Esophagus squamous epithelium (tissue), 5 donors: ENCODE measurements at places on chromosomes 2 and 18. TPM values are rescaled to one million over a fixed set of nuclear protein-coding genes. Genes with fewer than 3 reads are reported as not detected.

DNA sequence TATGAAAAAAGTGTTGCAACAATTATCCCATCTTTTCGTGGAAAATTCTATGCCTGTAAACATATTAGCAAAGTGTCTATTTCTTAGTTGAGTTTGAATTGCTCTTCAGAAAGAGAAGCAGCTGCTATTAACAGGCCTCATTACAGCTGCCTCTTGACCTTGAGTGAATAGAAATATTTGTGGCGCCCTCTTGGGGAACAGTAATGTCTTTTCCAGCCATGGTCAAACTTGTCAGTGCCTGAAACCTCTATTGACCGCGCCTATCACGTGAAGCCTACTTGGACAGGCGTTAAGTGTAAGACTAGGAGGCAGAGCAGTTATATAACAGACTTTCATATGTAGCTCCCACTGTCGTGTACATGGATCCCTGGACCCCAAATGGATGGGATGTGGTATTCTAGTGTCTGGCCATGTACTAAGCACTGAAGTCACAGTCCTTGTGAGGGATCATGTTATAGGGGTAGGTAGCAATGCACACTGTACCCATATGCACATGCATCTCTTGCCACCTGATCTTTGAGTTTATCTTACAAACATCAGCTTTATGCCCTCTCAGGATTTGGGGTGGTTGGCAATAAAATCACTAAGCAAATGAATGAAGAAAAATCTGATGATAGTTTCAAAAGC, 245.0 kb downstream of the PTGR3 start:
- DNase-seq, result no peak

DNA sequence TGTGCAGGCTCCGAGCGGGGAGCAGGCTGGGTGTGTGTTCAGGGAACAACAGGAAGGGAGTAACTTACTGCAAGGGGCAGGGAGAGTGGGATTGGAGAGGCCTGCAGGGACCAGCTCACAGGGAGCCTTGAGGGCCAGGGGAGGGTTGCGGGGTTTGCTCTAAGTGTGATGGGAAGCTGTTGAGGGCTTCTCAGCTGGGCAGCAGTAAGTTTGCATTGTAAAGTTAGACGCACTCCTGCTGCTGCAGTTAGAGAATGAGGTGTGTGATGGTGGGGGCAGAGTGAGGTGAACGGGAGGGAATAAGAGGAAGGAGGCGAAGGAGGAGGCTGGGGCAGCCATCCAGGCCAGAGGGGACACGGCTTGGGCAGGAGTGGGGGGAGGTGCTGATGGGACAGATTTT, 53.4 kb downstream of the BOLA3 start:
- DNase-seq, result no peak

The EDAR gene
- total RNA-seq, result 5.3 TPM

The NPPC gene
- 11.2 TPM for total RNA-seq

The SLC39A6 gene
- total RNA-seq, result 37.4 TPM
